ENCODE measurements at places on chromosomes 6 and 20.

GRCh38 chr20:22692119-22692475 is 107.7 kb upstream of the FOXA2 start:
- no peak for DNase-seq

- no peak for DNase-seq
These were observed 81.1 kb downstream of the ATP9A start for GRCh38 chr20:51687108-51687507.

DNA sequence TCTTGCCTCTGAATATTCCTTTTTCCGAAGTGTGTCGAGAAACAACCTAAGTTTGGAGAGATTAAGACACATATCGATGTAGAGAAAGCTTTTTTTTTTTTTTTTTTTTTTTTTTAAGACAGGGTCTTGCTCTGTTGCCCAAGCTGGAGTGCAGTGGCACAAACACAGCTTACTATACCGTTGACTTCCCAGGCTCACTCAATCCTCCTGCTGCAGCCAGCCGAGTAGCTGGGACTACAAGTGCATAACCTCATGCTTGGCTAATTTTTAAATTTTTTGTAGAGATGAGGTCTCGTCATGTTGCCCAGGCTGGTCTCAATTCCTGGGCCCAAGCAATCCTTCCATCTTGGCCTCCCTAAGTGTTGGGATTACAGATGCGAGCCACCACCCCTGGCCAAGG is 21.4 kb downstream of the SLC17A5 start:
- no peak for DNase-seq

DNA sequence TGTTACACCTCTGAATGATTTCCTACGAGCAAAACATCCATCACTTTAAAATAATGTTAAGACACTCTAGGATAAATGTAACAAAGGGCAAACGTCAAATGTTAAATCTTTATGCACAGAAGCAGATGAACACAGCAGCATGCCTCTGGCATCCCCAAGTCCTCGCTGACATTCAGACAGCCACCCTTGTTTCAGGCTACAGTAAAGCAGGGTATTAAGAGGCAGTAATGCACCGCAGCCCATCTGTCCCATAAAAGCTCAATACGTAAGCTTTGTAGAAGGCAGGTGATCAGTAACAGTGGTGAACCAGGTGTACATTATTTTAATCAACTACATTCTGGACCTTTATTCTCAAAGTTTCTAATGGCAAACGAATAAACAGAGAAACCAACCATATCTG is 64.8 kb downstream of the PPP1R3G start:
- DNase-seq = no peak

DNA sequence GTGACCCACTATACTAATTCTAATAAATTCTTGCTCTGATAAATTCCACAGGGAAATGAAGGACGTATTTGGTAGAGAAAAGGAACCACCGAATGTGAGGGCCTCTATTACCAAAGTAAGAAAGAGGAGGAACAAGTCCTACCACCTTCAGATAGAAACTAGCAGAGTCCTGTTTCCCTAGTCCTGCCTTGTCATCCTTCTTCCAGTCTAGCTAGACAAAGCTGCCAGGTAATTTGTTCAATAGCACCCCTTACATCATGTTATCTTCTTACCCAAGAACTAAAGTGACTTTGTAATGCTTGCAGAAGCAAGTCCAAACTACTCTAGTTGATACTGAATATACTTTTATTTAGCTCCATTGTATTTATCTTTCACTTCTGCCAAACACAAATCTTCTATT is 29.3 kb upstream of the FAM83B start:
- DNase-seq = no peak

GRCh38 chr20:13927171-13927570 is 63.2 kb downstream of the SEL1L2 start:
- DNase-seq = no peak

DNA sequence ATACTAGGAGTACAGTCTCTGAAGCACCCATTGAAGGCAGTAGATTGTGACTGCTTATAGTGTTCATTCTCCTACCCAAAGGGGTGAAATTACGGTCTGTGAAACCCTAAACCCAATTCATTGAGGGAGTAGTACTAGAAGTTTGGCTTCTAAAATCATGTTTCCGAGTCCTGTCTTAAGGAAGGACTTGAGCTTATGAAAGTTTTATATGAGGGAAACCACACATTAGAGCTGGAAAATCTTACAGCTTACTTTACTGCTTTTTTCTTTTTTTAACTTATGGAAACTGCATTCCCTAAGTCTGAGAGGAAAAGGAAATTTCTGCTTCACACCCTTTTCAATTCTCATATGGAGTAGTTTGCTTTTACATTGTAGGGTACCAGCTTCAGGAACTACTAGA is 38.4 kb upstream of the PRIM2 start:
- no peak for DNase-seq

DNA sequence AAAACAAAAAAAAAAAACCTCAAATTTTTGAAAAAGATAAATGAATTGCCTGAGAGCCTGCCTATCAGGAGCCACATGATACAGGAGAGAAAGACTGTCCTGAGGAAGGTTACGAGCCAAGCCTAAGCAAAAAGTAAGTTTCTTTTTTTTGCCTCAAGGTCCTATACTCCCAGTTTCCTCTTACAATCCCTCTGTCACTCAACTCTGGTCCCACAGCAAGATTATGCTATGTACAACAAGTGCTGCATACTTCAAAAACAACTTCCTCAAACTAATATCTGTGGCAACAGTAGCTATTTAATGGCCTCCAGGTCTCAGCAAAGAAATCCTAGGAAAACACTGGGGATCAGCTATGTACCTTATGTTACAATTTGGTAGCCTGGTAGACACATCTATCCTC is 46.8 kb downstream of the PLN start:
- DNase-seq = no peak

- DNase-seq = no peak
These were observed 176.4 kb upstream of the CST7 start for GRCh38 chr20:24772667-24773066.

DNA sequence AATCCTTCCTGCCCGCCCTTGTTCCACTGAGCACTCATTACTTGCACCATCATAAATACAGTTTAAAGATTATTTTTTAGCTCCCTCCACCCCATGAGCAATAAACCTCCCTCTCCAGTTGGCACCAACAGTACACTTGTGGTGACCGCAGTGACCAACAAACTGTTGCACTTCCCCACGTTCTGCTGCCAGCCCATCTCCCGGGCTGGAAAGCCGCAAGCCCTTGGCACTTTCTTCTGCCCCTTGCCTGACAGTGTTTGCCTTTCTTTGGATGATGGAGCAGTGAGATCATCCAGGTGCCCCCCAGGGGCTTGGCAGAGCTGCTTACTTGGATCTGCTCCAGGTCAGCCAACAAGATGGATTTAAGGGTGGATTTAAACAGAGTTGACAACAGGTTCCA is 21.6 kb downstream of the KCNB1 start:
- no peak for DNase-seq

GRCh38 chr20:64228751-64229506 is 26.6 kb upstream of the PCMTD2 start:
- DNase-seq = no peak

GRCh38 chr6:117506180-117506835 is 23.8 kb downstream of the DCBLD1 start:
- no peak for DNase-seq

DNA sequence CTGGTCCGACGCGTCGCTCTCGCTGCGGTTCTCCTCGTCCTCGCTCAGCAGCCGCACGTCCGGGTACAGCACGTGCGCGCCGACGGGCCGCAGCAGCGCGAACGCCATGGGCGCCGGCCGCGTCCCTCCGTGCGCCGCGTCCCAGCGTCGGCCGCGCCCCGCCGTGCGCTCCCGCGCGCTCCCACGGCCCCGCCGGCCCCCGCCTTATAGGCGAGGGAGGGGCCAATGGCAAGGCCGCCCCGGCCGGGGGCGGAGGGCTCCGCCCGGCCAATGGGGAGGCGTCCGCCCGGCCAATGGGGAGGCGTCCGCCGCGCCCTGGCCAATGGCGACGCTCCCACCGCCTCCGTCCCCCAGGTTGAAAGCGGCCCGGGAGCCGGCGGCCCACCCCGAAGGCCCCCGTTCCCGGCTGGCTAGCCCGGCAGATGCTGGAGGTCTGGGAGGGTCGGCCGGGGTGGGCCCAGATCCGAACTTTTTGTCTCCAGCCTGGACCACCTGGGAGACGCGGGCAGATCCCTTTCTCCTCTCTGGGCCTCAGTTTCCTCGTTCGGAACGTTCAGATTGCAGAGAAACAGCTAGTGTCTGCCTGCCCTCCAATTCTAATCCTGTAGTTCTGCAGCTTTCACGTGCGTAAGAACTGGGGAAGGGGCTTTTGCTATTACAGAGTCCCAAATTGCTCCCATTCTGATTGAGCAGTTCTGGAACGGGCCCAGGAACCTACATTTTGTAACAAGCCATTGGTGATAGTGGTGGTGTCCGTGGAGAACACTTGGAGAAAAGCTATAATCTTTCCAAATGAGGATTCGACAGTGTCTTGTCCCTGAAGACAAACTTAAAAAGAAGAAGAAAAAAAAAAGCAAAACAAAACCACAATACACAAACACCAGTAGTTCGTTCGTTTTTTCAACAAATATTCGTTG is at the start of gene TCF15:
TSS of gene TCF15 (minus strand) at position 180 of the 917 bp plus-strand sequence. CDS start at position 108, 72 bp downstream.
- DNase-seq = no peak

DNA sequence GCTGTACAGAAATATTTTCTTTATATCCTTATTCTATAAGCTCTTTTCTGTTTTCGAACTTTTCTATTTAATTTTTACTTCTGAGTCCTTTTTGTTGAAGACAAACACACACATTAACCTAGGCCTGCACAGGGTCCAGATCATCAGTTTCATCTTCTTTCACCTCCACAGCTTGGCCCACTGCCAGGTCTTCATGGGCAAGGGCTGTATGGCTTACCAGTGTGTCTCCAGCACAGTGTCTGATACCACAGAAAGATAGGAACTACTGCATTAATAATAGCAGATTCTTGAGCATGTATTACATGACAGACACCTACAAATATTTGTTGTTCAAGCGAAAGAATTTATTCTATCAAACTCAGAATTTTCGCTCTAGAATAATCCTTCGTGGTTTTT is 24.4 kb downstream of the QKI start:
- DNase-seq = no peak

DNA sequence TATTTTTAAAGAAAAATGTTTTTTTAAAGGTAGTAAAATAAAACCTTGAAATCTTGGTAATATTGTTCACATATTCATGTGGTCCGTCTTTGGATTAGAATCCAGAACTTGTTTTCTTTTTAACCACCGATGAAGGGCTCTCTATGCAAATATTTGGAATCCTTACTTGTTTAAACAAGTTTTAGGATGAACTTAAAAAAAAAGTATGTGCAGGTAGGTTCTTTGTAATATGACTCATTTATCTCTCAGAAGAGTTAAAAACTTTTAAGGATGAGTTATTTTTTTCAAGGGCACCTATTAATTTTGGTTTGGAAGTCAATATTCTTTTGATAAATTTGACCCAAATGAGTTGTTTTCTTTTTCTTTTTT is 8.9 kb downstream of the DSP start:
- DNase-seq = no peak

DNA sequence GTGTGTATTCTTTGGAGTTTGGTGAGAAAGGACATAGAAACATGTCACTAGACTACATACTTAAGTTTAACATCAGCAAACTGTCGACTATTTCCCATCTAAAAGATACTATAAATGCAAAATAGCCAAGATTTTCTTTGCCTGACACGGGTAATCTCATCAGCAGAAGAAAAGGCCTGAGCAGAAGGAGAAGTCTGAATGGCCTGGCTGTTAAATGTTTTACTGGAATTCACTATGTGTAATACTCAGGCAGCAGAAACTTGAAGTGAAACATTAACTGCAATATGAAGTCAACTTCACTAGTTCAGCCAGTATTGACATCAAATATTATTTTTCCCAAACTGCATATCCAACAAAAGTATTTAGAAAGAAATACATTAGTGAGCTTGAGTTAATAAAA is 6.4 kb upstream of the DSE start:
- DNase-seq = no peak

DNA sequence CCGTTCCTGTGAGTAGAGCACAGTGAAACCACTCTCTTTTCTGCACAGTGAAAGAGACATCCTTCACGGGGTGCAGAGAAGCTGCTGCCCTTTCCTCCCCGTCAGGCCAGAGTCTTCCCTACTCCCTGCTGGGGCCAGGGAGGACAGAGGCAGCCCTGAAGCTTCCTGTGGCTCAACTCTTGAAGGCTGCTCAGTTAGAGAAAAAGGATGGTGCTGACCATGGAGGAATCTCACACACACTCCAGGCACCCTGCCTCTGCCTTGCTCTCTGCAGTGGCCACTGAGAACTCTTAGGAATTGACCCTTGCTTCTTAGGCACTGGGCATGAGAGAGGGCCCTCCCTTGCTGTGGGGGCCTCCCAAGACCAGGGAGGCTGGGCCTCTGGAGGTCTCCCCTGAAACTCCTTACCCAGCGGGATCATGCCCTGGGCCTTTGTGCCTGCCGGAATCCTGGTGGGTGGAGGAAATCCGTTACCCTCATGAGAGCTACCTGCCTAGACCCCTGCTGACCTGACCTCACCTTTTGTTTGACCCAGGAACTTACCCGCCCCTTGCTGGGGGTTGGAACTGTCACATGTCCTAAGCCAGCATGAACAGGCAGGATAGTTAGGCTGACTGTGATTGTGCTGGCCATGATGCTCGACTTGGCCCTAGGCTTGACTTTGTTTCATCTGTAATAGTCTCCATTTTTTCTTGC is 65.0 kb upstream of the CD93 start:
- no peak for DNase-seq

DNA sequence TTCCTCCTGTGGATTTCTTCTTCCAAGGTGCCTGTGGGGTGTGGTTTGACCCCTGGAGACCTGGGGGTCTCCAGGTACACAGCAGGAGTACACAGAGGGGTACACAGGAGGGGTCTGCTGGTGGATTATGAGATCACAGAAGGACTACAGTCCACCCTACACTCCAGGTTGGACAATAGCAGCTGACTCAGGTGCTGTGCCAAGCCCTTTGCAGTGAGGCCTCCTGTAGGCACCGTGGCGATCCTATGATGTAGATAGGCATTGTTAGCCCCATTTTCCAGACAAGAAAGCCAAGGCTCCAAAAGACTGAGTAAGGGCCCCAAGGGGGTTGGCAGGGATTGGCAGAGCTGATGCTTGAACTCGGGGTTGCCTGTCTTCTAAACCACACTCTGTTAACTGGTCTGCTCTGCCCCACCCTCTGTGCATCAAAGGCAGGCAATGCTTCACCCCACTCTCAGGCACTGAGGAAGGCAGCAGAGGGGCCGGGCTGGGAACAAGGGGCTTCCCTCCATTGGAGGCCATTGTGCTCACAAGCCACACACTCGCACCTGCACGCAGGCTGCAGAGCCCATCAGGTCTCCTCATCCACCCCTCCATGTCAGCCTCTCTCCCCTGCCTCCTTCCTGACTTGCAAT is 77.5 kb upstream of the SIRPA start:
- DNase-seq = no peak

DNA sequence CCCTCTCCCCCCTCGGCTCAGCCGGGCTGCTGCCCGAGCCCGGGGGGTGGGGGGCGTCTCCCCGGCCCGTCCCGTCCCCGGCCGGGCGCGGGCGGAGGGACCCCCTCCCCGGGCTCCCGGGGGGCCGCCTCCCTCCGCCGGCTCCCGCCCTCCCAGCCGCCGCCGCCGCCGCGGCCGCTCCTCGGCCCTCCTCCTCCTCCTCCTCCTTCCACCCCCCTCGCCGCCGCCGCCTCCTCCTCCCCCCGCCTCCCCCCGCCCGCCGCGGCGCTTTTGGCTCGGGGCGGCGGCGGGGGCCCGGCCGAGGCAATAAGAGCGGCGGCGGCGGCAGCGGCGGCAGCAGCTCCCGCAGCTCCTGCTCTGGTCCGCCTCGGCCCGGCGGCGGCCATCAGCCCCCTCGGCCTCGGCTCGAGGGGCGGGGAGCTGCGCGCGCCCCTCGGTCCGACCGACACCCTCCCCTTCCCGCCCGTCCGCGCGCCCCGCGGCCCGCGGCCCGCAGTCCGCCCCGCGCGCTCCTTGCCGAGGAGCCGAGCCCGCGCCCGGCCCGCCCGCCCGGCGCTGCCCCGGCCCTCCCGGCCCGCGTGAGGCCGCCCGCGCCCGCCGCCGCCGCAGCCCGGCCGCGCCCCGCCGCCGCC is 38.7 kb downstream of the GNAS start:
- peak; percentile 59 for DNase-seq

All from C1 segment of cervical spinal cord (tissue), 14 donors.